ENCODE measurements at places on chromosomes 6 and 20.
A peak's percentile ranks its signal among the peaks of the same experiment; 100 is the strongest.

GRCh38 chr6:159914565-159914923 lies 23.8 kb downstream of the MAS1 start:
- no peak for DNase-seq

DNA sequence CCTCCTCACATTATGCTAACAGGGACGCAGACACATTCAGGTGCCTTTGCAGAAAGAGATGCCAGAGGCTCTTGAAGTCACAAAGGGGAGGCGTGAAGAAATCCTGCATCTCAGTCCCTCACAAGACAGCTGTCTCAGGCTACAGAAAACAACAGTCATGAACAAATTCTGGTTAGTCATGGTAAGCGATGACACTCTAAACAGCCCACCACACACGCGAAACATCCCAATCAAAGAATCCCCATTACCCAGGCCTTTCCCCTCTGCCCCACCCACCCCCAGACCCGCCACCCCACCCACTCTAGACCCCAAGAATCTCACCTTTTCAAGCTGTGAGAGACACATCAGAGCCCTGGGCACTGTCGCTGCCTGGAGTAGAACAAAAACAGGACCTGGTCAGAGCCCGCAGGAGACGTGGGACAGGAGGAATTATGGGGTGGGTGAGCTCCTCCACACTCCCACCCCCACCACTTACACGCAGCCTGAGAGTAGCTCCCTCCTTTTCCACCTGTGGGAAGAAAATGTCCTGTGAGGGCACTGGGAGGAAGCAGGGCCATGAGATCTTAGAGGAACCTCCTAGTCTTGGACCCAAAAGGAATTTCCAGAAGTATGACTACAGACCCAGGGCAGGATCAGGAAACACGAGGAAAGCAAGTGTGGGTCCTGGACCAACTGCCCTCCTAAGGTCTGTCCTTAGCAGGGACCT lies 2.7 kb downstream of the HLA-B start:
- DNase-seq, result peak; percentile 39

DNA sequence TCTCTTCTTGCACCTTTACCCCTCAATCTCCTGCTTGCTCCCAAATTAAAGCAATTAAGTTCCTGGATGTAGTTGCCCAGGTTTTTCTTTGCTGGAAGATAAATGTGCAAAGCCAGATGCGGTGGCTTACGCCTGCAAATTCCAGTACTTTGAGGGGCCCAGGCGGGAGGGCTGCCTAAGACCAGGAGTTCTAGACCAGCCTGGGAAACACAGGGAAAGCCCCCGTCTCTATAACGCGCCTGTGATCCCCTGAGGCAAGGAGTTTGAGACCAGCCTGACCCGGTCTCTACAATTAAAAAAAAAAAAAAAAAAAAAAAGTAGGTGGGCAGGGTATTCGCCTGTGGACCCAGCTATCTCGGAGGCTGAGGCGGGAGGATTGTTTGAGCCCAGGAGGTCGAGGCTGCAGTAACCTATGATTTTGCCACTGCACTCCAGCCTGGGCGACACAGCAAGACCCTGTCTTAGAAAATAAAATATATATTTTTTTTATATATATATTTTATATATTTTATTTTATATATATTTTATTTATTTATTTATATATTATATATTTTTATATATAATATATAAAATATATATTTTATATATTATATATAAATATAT lies 461 bp upstream of the DCDC2 start:
- no peak for DNase-seq

DNA sequence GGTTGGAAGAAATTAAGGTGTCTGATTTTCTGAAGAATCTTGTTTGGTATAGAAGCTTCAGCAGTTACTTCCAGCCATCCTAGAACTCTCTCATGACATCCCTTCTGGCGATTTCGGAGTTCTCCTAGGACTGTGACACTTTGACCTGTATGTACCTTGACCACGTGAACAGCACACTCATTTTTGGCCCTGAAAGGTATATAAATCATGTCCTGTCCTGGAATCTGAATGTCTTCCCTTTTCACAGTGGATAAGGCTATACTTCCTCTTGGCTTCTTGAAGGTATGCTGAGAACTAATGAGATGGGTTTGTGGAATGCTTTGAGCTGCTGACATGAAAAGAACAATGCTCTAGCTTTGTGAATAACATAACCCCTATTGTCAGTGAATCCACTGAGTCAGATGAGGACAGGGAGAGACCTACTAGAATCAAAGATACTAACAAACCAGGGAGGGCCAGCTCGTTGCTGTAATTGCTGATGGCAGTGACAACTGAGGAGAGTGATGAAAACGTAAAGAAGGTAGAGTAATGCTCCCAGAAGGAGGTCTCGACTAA lies 6.0 kb upstream of the ZDHHC14 start:
- DNase-seq, result no peak

GRCh38 chr6:7515363-7515762 lies 26.1 kb upstream of the DSP start:
- DNase-seq, result no peak

- DNase-seq, result no peak
Measured at GRCh38 chr6:149463781-149464180, 21.0 kb downstream of the ZC3H12D start.

DNA sequence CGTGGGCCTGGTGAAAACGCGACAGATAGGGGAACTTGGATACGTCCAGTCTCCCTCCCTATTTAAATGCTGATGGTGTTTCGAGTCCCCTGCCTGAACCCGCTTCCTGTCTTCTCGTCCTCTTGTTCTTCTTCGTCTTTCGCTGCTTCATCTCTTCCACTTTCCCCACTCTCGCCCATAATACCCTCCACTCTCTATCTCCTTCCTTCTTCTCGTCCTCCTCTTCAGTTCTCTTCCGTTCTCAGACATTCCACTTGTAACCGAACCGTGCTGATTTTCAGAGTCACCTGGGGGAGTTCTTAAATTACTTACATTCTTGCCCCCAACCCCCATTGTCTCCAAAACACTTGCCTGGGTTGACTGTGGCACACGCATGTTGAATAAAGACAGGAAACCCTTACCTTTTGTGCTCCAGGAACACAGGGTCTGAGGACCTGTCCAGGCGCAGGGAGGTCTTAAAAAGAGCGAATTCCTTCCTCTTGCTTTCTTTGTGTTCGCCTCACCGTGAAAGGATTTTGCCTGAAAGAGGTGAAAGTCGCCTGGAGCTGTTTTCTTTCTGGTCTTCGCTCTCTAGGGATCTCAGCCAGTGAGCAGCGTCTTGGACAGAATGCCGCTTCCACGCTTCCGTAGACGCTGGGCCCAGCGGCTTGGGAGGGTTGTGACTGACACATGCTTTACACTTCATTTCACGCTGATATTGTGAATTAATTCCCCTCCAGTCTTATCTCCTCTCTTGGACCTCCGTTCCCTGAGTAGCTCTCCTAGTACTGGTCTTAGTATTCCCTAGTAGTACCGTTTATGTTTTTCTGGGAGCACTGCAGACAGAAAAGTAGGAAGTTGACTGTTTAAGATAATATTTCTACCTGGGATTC lies 184.0 kb downstream of the GPX5 start:
- DNase-seq, result no peak

GRCh38 chr6:44653761-44654218 lies 266.3 kb downstream of the CDC5L start:
- no peak for DNase-seq

DNA sequence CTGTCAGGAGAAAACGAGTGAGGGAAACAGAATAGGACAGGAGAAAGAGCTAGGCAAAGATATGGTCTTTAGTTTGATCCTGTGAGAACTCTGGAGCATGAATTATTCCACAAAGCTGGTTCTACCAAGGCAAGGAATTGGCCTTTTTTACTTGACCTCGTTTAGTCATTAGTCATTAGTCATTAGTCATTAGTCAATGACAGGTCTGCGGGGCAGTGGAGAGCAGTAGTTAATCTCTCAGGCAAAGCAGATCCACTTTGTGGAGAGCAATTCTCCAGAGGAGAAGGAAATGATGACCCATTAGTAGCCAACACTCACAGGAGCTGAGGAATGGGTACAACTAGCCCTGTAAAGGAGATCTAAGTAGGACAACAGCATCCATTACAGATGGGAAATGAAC lies 22.0 kb upstream of the ABCC10 start:
- DNase-seq, result no peak

DNA sequence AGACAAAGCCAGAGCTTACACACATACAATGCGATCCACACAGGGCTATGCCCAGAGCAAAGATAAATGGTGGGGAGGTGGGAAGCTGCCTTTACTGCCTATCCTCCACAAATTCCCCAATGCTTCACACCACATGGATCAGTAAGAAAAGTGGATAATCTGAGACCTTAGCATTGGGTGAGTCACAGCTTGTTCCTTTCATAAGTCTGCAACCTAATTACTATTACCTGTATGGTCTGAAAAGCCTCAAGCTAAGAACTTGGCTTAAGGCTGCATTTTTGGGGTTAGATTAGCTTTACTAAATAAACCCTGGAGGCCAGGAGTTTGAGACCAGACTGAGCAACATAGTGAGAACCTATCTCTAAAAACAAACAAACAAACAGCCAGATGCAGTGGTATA lies 66.0 kb upstream of the BTBD3 start:
- no peak for DNase-seq

GRCh38 chr6:168152306-168152963 lies 73.4 kb upstream of the FRMD1 start:
- DNase-seq, result no peak

GRCh38 chr20:62828051-62828450 lies 11.2 kb downstream of the COL9A3 start:
- no peak for DNase-seq

- no peak for DNase-seq
Measured at GRCh38 chr20:50216543-50217206, 26.0 kb downstream of the CEBPB start.

GRCh38 chr20:56458206-56458821 lies 10.1 kb upstream of the RTF2 start:
- no peak for DNase-seq

DNA sequence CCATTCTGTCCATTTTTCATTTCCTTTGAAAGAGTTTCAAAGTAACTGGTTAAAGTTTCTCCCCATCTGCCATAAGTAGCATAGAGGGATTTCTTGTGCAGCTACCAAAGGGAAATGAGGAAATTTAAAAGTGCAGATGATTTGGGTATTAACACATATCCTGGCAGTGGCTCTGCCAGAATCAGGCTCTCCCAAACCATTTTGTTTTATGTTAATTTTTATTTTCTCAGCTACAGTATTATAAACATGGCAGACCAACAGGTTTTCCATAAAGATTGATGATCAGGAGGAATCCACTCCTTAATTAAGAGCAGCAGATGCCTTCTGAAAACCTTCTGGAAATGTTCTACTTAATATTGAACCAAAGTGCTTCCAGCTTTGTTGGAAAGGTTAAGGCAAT lies 13.9 kb downstream of the PLCB4 start:
- no peak for DNase-seq

Data from CD4-positive, alpha-beta T cell treated with Interleukin-17A for 4 hours (primary cell).